ENCODE measurements at places on chromosomes 1 and 21. TPM values are rescaled to one million over a fixed set of nuclear protein-coding genes. Genes with fewer than 3 reads are reported as not detected.

Gene SHE
- 10.5 TPM for total RNA-seq

Gene SLC6A9
- 22.3 TPM for total RNA-seq

Gene LAD1
- 0.30 TPM for total RNA-seq

DNA sequence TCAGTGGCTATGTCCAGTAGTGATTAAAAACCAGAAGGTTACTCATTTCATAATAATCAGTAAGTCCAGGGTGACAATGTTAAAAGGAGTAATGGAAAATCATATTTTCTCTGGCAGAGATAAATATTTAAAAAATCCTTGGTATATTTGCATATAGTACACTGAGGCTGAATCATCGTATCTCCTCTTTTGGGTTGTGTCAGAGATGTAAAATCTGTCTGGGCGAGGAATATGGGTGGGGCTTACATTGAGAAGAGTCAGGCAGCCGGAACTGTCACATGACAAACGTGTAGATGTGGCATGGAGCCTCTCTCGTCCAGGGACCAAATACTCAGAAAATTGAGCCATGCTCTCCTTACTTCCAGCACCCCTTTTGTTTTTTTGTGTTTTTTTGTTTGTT lies 120.9 kb downstream of the FMN2 start:
- no peak for DNase-seq

- no peak for DNase-seq
Observed at GRCh38 chr1:116944613-116945012, 34.9 kb downstream of the PTGFRN start.

DNA sequence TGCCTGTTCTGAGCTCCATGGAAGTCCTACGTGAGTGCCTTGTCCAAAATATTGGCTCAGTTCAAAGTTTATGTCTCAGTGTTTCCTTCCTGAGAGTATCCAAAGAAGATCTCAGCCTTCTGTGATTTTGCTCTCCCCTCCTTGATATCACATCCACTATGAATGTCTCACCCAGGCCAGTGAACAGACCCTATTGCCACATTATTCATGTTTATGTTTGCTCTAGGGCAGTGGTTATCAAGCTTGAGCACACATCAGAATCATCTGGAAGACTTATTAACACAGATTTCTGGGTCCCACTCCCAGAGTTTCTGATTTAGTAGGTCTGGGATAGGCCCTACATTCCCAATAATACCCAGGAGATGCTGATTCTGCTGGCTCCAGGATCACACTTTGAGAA lies 145.0 kb upstream of the FGGY start:
- DNase-seq = no peak
